Activated CD8-positive, alpha-beta T cell treated with anti-CD3 and anti-CD28 coated beads, Interleukin-2, amount 10 ng/mL, durations not matched to agents 7 days and 5 days (primary cell): ENCODE measurements at places on chromosomes 6 and 20. TPM values are rescaled to one million over a fixed set of nuclear protein-coding genes. Genes with fewer than 3 reads are reported as not detected.

GRCh38 chr6:88989215-88989614 is 25.8 kb upstream of the RNGTT start:
- DNase-seq: no peak

GRCh38 chr6:7954477-7955200 is 44.1 kb upstream of the TXNDC5 start:
- DNase-seq: no peak

DNA sequence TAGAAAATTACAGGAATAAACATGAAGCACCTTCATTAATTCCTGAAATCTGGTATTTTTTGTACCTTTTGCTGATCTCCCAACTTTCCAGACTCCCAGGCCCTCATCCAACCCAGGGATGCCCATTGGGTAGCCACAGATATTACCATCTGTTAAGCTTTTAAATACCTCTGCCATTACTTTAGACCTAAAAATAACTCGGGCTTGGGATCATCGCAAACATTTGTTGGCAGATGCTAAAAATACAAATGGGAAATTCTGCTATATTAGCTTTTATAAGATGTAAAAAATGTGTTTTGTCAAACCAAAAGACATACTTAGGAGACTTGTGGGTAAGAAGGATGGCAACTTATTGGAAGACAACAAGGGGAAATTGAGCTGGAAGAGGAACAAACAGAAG is 376.1 kb downstream of the CENPW start:
- DNase-seq: no peak

GRCh38 chr20:53708129-53708968 is 114.7 kb upstream of the ZNF217 start:
- peak; percentile 68 for DNase-seq

GRCh38 chr20:50146732-50147662 is 6.5 kb downstream of the PEDS1 start:
- peak; percentile 86 for DNase-seq

GRCh38 chr20:23690581-23690980 is 1.7 kb upstream of the CST4 start:
- no peak for DNase-seq

GRCh38 chr6:28737750-28738395 is 185.9 kb downstream of the TRIM27 start:
- no peak for DNase-seq

GRCh38 chr20:49747707-49748524 is 34.2 kb upstream of the B4GALT5 start:
- DNase-seq: no peak

DNA sequence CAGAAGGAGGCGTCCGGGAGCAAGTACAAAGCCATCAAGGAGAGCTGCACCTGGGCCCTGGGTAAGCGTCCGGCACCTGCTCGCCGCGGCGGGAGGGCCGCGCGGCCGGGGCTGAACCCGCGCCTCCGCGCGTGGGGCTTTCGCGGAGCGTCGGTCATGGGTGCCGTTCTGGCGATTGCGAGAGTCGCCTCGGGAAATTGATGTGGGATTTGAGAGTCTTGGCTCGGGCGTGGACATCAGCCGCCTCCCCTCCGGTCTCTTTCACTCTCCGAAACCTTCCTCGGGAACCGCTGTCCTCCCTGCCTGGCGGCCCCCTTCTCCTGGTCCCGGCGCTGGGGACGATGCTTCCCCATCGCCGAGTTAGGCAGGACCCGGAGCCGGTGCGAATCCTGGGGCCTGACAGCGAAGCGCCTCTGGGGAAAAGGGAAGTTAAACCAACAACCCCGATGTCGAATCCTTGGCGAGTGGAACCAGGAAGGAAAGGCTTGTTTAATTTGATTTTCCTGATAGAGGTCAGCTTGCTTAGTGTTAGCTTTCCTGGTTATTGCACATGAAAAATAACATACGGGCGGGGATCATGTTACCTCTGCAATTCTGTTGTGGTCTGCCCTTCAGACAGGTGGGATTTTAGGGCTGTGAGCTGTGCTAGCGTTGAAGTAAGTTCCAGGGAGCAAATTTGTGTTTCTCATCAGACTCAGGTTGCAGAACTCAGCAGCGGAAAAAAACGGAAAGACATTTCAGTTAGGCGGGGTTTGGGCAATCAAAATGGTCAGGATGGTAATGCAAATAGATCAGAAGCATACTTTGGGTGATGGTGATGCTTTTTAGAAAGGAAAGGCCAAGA is 594 bp downstream of the ARFGEF3 start:
- DNase-seq: no peak

The OGFR gene
- 67.0 TPM for total RNA-seq
